ENCODE measurements at places on chromosomes 3 and 15. TPM values are rescaled to one million over a fixed set of nuclear protein-coding genes. Genes with fewer than 3 reads are reported as not detected.
A peak's percentile ranks its signal among the peaks of the same experiment; 100 is the strongest.

GRCh38 chr3:110384601-110385000, 687.0 kb upstream of the NECTIN3 start:
- DNase-seq, result no peak

DNA sequence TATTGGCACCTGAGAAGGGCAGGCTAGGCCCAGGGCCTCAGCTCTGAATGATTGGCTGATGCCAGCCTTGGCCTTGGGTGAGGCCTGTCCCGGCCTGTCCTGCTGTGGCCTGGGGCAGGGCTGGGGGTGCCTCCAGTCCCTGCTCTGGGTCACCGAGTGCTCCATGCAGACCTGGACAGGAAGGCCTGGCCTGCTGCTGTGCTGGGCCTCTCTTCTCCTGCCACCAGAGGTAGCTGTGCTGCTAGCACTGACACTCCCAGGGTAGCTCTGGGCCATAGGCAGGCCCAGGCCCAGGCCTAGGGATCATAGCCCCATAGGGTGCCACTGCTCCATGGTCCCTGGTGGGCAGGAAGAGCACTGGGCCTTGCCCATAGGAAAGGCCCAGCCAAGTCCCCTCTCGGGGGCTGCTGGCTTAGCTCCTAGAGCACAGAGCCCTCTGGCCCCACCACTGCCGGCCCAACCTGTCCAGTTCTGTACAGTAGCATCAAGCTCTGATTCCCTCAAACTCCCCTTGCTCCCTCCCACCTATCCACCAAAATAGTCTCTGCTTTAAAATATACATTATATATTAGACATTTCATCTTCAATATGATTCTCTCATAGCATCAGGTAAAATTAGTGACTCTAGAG, 18.2 kb downstream of the ABTB1 start:
- no peak for DNase-seq

GRCh38 chr15:74369084-74369745, 1.8 kb upstream of the CYP11A1 start:
- DNase-seq, result no peak

DNA sequence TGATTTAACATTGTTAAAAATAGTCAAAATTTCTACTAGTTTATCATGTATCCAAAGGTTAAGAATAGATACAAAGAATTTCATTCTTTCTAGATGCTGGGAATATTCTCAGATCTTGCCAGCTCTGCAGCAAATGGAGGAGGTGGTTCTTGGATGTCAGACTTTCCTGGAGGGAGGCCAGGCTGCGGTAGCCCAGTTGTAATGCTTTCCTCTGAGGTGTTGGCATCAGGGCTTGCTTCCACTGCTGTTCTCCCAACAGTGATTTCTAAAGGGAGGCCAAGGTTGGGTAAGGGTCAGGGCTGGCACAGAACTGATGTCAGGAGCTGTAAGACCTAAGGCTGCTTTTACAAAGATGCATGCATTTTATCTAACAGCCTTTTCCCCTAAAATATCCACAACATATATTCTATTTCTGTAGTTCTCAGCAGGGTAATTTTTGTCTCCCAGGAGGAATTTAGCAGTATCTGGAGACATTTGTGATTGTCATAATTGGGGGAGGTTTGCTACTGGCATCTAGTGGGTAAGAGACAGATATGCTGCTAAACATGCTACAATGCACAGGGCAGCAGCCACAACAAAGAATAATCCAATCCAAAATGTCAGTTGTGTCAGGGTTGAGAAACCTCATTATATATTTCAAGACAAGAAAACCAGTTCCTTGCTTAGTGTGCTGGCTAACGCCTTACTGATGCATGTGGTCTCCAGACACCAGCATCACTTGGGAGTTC, 42.0 kb upstream of the SPTSSB start:
- no peak for DNase-seq

DNA sequence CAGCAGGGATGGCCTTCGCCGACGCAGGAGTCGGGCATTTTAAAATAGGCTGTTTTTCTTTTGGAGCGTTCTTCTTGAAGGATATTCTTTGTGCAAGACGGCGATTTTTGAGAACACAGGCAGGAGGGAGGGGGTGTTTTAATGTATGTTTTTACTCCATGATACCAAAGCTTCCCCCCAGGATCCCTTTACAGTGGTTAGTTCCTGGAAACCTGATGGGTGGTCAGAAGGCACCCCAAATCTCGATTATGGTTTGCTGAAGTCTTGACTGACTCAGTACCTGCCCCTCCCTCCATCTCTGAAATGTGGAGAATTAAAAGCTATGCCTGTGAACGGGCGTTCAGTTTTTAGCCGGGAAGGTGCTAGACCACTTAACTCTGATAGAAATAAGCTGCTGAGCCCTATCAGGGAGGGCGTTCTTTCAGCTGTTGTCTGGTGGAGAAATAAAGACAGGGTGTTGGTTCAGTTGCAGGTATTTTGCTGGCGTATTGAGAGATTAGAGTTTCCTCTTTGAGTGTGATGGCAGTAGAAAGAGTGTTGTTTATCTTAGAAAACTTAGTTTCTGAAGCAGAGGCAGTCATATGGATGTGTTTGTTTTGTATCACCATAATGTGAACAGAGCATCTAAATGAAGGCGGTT, 3.4 kb downstream of the IGF1R start:
- DNase-seq, result no peak

DNA sequence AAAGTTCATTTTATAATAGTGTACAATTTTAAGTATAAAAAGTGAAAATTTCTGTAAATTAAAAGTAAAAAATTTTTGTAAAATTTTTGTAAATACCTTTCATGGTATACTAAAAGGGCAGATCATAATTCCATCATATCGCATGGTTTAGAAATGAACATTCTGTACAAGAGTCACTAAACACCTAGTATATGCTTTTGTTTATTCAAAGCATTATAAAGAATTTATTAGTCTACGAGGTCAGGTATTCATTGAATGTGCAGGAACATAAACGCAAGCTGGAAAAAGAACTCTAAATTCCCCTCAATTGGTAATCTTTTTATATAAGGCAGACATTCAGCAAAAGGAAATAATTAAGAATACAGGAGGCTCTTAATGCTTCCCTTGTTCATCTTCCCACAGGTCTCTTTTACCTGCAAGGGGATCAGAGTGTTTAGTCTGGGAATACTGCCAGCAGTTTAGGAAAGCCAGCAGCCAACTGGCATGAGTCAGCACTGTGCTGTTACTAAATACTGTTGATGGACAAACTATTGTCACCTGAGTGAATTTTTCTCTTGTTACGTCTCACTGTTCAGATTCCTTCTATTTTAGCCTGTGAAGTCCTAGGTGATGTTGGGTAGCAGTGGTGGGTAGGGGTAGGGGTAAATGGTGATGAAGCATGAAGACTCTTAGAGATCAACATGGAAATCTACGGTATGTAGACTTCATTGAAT, 70.1 kb downstream of the UQCC5 start:
- DNase-seq, result no peak

GRCh38 chr15:78035861-78036476, 41.5 kb downstream of the TBC1D2B start:
- DNase-seq, result no peak

DNA sequence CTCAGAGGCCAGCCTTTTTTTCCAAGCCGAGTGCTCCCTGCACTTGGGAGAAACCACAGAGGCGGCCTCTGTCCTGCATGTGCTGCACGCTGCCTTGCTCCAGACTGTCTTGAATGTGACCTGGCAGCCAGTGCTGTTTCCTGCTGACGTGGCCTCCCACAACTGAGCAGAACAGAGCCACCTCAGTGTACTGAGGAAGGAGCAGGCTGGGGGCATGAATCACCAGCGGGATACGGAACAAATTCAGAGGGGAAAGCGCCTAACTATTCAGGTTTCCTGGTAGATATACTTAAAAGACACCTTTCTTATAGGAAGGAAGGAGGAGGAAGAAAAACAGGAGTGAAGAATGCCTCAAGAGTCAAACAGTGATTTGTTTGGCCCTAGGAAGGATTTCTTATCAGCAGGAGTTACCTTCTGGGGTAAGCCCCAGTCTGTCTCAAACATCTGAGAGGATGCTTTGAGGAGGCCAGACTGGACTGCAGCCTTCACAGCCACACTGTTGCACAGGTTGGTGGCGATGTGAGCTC, 114.0 kb downstream of the FNDC3B start:
- DNase-seq, result peak; percentile 37

DNA sequence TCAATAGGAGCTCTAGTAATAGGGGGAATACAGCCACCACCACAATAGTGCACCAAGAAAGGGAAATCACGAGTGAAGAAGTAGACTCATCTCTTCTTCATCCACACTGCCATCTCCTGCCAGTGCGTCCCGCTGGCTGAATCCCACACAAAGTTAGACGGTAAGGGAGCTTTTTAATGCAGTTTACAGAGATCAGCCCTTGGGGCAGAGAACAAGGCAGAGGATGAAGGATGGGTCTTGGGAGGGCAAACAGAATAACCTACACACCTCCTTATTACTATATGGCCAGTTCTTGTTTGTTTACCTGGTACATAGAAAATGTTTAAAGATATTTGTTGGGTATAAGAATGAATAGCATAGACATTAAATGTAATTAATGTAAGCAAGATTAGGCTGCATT, 11.0 kb upstream of the DPH6 start:
- no peak for DNase-seq

GRCh38 chr3:163753033-163753432, 1325.3 kb downstream of the SI start:
- no peak for DNase-seq

DNA sequence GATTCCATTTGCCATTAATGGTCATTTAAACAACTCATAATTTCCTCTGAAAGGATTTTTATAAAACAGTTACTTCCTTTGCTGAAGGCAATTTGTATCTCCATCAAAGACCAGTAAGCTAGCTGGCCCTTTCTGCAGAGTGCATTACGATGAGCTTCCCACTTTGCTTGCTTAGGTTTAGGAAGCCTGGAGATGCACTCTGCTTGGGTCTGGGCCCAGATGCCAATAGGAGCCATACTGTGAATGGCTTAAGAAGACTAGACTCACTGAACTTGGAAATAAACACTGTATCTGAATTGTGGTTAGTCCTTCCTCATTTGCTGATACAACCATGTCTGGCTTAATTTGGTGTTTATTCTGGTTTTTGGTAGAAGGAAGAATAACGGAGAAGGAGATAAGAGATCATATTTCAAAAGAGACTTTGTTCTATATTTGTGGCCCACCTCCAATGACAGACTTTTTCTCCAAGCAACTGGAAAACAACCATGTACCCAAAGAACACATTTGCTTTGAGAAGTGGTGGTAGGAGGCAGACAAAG, 38.1 kb downstream of the OXNAD1 start:
- DNase-seq, result no peak

- no peak for DNase-seq
Measured at GRCh38 chr3:100737334-100737733, 28.0 kb downstream of the TFG start.

DNA sequence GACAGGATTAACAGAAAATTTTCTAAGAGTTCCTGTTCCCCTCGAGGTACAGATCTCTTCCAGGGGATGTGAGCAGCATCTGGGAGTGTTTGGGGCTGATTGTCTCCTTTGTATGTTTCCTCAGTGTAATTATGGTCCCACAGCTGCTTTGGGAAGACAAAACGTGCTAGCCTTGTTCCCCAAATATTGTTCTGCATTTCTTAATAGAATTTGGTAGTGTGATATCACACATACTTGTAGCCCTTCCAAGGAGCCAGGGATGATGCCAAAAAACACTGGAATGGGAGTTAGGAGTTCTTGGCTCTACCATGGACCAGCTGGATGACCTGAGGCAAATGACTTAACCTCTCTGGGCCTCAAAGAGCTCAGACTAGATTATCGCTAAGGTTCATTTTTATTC, 19.0 kb upstream of the AGBL1 start:
- DNase-seq, result no peak

GRCh38 chr3:48686538-48687219, 964 bp upstream of the NCKIPSD start:
- DNase-seq, result no peak

The PP2D1 gene
- not detected for total RNA-seq

The IL20RB gene
- total RNA-seq, result 1.7 TPM

Data from Peyer's patch (tissue), 4 donors.